HuH-7.5 (cell line): ENCODE measurements at places on chromosomes 3 and 15.

DNA sequence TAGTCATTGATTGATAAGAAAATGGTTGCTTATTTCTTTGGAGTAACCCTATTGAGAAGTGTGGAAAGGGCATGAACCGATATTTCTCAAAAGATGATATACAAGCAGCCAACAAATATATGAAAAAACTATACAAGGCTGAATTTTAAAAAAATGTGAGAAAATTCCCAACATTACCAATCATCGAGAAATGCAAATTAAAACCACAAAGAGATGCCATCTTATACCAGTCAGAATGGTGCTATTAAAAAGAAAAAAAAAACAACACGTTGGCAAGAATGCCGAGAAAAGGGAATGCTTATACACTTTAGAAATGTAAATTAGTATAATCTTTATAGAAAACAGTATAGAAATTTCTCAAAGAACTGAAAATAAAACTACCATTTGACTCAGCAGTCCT is 77.7 kb upstream of the ROBO1 start:
- no peak for DNase-seq

DNA sequence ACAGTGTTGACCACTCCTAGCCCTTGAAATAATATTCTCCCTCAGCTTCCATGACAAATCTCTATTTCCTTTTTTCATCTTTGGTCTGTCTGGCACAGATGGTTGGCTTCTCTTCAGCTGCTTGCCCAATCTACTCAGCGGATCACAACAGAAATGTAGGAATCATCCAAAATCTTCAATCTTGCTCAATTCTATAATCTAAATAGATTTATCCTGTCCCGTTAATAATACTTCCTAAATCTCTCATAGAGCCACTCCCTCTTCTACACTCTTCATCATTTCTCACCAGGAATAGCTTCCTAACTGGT is 3.8 kb downstream of the PEAK1 start:
- no peak for DNase-seq

DNA sequence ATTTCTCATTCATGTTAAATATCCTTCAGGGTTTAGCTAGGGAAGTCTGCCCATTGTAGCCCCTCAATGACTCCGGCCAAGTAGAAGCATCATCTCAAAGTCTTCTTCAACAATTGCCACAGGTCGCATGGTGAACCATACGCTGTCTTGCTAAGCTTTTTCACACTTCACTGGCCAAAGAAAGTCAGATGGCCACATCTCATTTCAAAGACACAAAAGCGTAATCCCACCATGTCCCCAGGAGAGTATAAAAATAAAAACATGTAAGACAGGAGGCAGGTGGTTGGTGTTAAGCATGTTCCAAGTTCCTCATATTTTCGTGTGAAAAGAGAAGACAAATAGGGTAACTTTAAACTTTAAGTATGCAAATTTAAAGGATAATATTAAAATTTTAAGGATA is 147.4 kb downstream of the ERC2 start:
- DNase-seq: no peak

- no peak for DNase-seq
These were observed 1368.9 kb downstream of the OTOL1 start for GRCh38 chr3:162865466-162865865.

DNA sequence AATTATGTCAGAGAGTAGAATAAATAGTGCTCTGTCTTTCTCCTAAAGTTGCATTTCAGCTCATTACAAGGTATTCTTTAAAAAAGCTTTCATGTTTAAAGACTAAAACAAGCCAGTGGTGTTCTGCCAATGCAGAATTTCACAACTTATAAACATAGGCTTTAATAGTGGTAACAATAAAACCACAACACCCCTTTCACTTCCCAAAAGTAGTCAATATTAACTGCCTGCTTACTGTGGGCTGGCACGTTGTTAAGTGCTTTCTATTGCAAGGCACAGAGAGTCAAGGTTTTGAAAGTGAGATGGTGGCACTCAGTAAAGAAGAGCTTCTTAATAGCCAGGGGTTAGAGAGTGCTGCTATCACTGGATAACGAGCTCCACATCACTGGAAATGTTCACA is 8.4 kb upstream of the RTP1 start:
- no peak for DNase-seq

GRCh38 chr3:150414258-150414657 is 6.2 kb downstream of the TSC22D2 start:
- DNase-seq: no peak
